ENCODE measurements at places on chromosomes 4 and X.

DNA sequence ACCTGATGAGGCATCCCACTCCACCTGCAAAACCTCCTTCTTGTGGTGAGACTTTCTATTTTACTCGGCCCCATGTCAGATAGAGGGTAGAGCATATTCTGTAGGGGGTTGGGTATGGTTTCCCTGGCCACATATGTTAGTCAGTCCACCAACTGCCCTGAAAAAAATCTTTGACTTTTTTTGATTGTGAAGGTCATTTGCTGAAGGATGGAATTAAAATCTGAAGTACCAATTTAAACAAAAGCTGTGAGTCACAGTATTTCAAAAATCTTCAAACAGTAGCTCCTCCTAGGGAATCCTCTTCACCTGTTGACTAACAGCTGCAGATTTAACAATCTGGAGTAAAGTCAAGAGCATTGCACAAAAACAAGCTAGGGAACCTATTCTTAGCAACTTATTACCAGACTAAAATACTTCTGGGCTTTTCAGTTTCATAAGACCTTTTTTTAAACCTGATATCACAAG, 8.0 kb upstream of the CCDC110 start:
- DNase-seq: no peak

GRCh38 chr4:182653596-182653995, 263.6 kb downstream of the DCTD start:
- no peak for DNase-seq

GRCh38 chr4:165612936-165613335, 234.1 kb downstream of the CPE start:
- DNase-seq: no peak

- no peak for DNase-seq
Observed at GRCh38 chr4:145487631-145488030, 6.0 kb downstream of the SMAD1 start.

GRCh38 chrX:21408307-21408706, 34.1 kb downstream of the CNKSR2 start:
- no peak for DNase-seq

GRCh38 chrX:21989384-21989783, 42.7 kb upstream of the PHEX start:
- no peak for DNase-seq

- DNase-seq: no peak
Observed at GRCh38 chrX:153765138-153766079, 1.4 kb downstream of the PLXNB3 start.

DNA sequence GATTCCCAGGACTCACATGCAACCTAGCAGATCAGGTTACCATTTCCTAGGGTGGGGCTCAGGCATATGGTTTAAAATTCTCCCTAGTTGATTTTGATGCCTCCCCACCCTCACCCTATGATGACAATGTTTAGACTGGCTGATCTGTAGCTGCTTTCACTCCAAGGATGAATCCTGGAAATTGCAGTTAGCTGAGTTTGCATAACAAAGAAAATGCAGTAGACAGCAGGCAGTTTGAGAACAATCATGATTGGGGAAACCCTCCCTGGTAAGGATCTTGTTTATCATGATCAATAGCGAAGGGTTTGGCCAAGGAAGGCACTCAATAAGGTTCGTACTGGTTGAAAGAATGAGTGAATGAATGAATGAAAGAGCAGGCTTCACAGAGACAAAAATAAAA, 2.1 kb downstream of the ZNF518B start:
- DNase-seq: no peak

GRCh38 chrX:119990556-119991004, 47.0 kb upstream of the NKAP start:
- no peak for DNase-seq

GRCh38 chrX:66163447-66163846, 600 bp upstream of the HEPH start:
- DNase-seq: no peak

DNA sequence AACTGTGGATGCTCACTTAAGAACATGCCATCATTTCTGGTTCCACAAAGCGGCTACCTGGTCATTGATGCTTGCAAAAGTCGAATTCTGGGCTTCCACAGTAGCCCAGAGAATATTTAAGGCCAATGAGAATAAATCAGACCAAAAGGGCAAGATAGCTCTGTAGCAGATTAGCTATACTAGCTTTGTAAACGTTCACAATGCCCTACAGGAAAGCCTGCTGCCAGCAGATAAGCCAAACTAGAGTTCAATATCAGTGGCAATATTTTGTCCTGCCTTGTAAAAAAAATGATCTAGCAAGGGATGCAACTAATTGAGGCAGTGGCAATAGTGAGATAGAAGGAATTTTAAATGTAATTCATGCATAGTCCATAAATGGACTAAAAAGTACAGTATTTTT, 387.7 kb upstream of the TEX13C start:
- no peak for DNase-seq

GRCh38 chr4:127450276-127450675, 182.5 kb upstream of the INTU start:
- DNase-seq: no peak

- DNase-seq: no peak
Observed at GRCh38 chr4:76334885-76335284, 28.4 kb downstream of the STBD1 start.

- DNase-seq: no peak
Observed at GRCh38 chrX:67624325-67624724, 80.5 kb downstream of the AR start.

- DNase-seq: no peak
Observed at GRCh38 chr4:39932776-39933402, 44.8 kb downstream of the PDS5A start.

DNA sequence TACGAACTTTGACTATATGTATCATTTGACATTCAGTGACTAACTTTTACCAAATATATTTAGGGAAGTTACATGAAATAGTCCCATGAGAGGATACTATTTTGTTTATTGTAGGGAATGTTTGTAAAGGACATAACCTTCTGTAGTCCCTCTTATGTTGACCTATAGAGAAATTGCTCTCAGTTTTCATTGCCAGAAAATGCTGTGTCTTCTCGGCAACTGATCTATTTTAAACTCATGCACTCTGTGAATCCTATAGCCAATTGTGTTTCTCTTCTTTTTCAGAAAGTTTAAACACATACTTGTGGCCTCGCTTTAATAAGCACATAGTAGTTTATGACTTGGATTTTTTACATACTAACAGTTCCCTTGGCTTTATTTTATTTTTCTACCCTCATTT, 38.2 kb downstream of the DMP1 start:
- DNase-seq: no peak

GRCh38 chr4:104163820-104164219, 330.9 kb downstream of the CXXC4 start:
- DNase-seq: no peak

DNA sequence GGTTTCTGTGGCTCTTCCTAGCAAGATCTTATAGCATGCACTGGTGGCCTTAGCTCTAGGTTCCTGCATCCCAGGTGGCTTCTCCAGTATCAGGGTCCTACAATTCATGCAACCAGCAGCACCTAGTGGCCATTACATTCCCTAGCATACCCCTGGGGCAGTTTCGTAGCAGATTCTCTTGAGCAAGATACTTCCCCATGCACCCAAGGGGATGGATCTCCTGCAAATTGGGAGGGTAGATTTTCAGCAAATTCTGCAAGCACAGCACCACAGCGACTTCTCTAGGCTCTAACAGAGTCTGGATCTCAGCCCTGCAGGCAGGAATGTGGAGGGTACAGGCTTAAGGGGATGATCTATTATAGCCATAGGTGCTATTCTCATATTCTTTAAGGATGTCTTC, 13.1 kb upstream of the SLC9B1 start:
- no peak for DNase-seq

- no peak for DNase-seq
Observed at GRCh38 chrX:47815901-47816845, 20.5 kb upstream of the ZNF81 start.

DNA sequence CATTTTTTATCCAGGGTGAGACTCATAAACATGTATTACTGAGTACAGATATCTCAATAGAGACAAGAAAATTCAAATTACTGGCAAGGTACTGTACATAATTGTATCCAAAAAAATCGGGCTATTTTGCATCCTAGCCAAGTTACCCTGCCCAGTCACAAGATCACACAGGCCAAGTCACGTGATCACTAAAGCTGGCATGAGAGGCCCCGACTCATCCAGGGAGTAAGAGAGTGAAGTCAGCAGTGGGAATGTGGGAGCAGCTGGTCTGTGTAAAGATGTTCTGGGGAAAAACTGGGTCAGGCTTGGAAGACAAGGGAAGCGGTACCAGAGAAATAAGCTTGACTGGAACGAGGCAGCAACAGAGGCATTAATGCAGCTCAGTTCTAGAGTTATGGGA, 119.3 kb upstream of the STS start:
- DNase-seq: no peak

GRCh38 chrX:30570505-30570904, 7.1 kb downstream of the TASL start:
- DNase-seq: no peak

- DNase-seq: no peak
Observed at GRCh38 chr4:74061430-74061829, 22.9 kb upstream of the CXCL3 start.

GRCh38 chr4:186717556-186717955, 6.1 kb downstream of the FAT1 start:
- DNase-seq: no peak

DNA sequence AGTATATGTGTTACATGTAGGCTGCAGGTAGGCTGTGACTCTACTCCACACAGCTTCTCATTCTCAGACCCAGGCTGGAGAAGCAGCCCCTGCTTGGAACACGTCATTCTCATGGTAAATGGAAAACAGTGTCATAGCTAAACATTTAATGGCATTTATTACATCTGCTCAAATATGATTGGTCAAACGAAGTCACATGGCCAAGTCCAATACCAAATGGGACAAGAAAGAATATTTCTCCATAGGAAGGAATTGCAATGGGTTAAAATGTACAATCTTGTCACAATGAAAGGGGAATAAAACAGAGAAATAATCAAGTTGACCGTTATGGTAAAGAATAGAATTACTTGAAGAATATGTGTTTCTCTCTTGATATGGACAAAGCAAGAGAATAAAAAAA, 198.6 kb downstream of the ANAPC10 start:
- DNase-seq: no peak

GRCh38 chr4:150379454-150379853, 202.5 kb upstream of the MAB21L2 start:
- no peak for DNase-seq

- no peak for DNase-seq
Observed at GRCh38 chr4:14169460-14169859, 541.9 kb upstream of the BOD1L1 start.

GRCh38 chr4:92733231-92733630, 429.5 kb downstream of the GRID2 start:
- DNase-seq: no peak

GRCh38 chr4:172061204-172061603, 248.0 kb downstream of the GALNTL6 start:
- DNase-seq: no peak

- DNase-seq: no peak
Observed at GRCh38 chr4:79241846-79242245, 84.0 kb downstream of the NAA11 start.

DNA sequence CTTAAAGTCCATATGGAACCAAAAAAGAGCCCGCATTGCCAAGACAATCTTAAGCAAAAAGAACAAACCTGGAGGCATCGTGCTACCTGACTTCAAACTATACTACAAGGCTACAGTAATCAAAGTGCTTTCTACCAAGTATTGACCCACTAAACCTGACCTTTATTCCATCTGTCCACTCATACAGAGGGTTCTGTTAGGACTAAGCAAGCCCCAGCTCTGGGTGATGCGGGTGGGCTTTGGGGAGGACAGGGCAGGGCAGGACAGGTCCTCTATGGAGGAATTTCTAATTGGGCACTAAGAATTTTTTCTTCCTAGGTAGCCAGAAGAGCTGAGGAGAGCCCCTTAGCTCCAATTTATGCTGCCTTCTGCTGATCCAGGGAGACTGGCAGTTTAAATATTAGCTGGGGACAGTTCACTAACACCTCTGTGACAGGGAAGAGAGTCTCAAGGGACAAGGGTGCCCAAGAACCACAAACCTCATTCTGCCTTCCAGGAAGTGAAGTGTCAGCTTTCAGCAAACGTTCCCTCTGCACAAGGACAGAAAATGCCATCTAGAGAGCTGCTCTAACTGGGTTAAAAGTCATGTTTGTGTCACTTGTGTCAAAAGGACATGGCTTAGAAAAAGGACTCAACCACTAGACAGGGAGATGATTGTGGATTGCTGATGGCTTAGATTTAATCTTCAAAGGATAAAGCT, 143.2 kb downstream of the KIT start:
- DNase-seq: no peak

GRCh38 chr4:78100060-78100459, 42.9 kb downstream of the FRAS1 start:
- DNase-seq: no peak

GRCh38 chrX:132615391-132616131, 126.7 kb upstream of the MBNL3 start:
- no peak for DNase-seq

- no peak for DNase-seq
Observed at GRCh38 chrX:96006281-96006680, 678.4 kb upstream of the DIAPH2 start.

- DNase-seq: no peak
Observed at GRCh38 chr4:9765091-9765490, 16.3 kb upstream of the DRD5 start.

DNA sequence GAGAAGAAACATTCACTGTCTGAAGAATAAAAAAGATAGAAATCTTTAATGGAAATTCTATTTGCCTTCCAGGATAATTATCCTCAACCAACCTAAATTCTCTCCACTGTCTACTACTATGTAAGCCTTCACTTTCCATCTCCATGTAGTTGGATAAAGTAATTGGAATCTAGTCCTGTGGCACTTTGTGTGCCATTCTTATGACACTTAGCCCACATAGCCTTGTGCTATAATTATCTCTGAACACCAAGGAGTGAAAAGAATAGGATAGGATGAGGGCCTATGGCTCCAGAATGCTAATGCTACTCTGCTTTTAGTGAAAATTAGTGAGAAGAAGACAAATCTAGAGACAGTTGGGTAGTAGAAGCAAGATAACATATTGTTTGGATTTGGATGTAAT, 20.2 kb downstream of the PRSS48 start:
- no peak for DNase-seq

- no peak for DNase-seq
Observed at GRCh38 chr4:80006935-80007744, 65.9 kb downstream of the ANTXR2 start.

- DNase-seq: no peak
Observed at GRCh38 chrX:65578346-65578745, 43.8 kb upstream of the LAS1L start.

DNA sequence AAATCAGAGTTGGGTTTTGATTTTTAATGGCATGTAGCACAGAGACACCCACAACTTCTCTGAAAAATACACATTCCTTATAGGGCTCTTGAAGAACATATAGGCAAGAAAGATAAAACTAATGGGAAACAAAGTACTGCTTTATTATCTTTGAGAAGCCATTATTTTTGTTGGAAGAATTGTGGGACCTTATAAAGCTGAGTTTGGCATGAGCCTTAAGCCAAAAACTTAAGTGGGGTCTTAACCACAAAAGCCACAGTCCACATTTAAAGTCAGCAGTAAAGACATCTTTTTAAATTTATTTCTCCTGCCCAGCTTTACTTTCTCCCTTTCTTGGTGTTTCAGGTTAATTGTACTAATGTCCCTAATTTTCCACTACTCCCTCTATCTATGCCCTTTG, 1297.3 kb downstream of the C4orf33 start:
- no peak for DNase-seq

GRCh38 chr4:48564151-48564550, 74.1 kb downstream of the ZAR1 start:
- DNase-seq: no peak
